ENCODE measurements at places on chromosomes 2 and 18.

DNA sequence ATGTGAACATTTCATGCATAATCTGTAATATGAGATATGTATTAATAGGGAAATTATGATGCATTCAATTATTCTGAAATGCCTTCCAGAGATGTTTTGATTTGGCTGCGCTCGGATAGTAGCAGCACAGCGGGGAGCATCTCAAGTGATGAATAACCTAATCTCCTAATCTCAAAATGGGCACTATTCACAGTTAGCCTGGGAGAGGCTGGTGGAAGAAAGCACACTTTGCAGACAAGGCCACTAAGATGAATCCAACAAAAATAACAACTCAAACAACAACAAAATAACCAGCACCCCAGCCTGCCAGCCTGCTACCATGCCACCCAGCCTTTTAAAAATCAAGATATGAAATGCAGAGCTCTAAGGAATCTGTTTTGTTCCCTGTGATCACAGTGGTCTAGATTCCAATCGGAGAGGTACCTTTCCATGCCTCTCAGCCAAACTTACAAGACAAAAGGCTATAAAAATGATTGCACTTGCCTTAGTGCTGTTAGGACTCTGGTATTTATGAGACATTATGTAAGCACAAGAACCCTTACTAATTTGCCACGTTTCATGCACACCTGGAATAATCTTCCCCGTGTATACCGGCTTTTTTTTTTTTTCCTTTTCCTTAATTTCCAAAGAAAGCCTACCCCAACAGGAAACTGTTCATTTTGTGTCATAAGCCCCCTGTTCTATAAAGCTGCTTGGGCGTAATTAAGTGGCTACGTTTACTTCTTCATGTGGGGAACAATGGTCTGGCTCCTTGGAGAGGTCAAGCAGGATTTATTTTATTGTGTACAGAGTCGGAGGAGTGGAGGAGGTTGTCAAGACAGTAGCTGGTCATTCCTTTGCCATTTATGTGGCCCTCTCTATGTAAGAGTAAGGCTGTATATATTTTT, 526.9 kb upstream of the FANCL start:
- no peak for DNase-seq

DNA sequence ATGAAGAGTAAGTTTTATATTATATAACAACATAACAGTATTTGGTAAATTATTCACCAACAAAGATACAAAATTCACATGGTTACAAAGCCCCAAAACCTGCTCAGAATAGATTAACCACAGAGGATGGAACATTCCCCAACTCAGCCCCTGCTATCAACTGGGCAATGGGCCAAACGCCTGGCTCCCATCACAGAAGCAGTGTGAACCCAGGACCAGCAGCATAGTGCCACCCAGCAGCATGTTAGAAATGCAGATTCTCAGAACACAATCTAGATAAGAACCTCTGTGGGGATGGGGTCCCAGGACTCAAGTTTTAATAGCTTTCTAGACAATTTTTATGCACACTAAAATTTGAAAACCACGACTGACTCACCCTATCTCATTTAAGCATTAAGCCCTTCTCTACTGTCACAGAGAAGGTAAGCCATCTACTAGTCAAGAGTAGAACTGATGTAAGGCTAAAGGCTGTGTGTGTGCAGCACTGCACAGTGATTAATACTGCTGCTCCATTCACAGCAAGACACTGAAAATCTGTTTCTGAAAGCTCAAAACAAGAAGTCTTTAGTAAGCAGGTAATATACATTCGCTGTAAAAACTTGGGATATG, 15.2 kb downstream of the AFG3L2 start:
- no peak for DNase-seq

DNA sequence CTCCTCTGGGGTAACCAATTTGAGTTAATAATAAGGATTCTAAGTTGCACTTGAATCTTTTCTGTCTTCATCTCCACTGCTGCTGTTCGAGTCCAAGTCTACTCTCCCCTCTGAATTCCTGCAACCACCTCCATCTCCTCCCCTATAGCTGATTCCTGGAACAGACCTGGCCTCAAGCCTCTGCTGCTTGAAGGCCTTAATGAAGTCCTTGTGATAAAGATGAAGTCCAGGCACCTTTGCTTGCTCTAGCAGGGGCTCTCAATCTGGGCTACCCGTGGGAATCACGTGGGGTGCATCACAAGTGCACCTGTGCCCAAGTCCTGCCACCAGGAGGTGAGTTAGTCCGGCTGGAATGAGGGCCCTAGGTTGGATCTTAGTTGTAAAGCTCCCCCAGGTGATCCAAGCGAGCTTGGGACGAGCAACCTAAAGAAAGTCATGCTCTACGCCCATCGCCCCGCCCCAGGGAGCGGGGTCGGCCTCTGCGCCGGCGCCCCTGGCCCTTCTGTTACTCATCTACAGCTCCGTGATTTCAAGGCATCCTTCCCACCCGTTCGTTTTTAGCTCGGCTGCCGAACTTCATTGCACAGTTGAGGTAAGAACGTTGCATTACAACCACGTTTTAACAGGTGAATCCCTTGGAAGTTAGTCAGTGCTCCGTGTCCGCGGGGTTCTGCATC, 905 bp upstream of the IAH1 start:
- DNase-seq, result peak; percentile 19

DNA sequence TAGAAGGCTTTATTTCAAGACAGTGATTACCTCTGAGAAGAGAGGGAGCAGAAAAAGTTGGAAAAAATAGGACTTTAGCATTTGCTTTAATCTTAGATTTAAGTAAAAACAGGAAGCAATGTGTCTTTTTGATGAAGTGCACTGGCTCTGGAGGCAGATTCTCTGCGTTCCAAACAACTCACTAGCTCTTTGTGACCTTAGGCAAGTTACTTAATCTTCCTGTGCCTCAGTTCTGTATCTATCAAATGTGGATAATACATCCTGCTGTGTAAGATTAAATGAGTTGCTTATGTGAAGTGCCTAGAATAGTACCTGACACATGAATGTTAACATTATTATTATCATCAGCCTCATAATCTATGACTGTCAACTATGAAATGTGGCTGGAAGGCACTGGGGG, 42.3 kb downstream of the RPRD1A start:
- no peak for DNase-seq

DNA sequence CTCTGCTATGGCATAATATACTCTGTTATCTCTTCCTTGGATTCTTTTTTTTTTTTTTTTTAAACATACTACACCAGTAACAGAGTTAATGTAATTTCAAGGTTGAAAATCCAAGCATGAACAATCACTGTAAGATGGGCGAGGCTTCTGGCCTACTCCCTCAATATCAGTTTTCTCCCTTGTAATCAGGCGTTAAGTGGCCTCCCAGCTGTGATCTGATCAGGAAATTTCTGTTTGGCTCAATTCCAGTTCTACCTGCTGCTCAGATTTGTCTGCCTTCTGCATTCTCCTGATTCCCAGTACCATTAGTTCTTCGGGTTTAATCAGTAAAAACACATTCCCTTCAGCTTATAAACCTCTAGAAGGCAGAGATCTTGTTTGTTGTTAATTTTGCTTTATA, 18.6 kb downstream of the PRKD3 start:
- no peak for DNase-seq

DNA sequence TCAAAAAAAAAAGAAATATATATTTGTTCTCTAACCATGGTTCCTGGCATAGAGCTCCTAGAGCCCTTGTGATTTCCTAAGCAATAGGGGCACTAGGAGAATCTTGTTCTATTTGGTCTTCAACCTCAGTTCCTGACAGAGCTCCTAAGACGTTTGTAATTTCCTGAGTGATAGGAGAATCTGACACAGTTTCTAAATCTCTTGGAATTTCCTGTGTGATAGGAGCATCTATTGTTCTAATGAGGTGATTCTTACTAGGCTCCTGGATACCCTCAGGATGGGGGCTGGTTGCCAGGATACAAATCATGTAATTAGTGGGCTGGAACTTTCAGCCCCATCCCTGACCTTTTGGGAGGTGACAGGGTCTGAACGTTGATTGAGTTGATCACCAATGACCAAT, 245.8 kb downstream of the ZEB2 start:
- DNase-seq, result no peak

DNA sequence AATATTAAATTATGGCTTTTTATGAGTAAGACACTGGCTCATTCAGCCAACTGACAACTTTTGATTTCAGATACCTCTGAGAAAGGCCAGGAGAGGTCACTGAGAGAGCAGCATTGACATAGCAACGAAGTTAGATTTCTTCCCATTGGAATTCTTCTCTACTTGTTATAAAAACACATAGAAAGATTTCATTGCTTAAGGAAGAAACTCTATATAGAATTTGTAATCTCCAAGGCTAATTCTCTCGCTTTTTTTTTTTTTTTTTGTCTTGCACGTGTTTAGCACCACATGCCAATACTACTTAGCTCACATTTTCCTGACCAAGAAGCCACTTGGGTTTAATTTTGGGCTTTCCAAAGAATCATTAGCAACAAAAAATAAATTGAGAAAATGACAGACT, 233.7 kb downstream of the CALCRL start:
- no peak for DNase-seq

- peak; percentile 29 for DNase-seq
These were observed 57.6 kb downstream of the SLC4A3 start for GRCh38 chr2:219684721-219685689.

DNA sequence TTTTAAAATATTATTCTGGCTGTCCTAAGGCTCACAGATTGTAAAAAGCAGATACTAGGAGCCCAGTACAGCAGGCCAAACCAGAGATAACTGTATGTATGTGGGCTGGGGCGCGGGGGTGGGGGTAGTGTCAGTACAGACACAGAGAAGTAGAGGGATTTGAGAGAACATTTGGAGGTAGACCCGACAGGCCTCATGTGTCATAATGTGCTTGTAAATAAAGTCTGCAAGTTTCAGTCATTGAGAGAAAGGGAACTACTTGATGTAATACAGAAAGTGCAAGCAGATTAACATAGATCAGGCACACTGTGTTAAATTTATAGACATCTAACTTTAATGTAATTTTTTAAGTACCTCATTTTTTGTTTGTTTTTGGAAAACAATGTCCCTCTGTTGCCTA, 7.4 kb upstream of the POLI start:
- no peak for DNase-seq

- DNase-seq, result no peak
These were observed 34.9 kb downstream of the LTBP1 start for GRCh38 chr2:32981612-32982011.

DNA sequence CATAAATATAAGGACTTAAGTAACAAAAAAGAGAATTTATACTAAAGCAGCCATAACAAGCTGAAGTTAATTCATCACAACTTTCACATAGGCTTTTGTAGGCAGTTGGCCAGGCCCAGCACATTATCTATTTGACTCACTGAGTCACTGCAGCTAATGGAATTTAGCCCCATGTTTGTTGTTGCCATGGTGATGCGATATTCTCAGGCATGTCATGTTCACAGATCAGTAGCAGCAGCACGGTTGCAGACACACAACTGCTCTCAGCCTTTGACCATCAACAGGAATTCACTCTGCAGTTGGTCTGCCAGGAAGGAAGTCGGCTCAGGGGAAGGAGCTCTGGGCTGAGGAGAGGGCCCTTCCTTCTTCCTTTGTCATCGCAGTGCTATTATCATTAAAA, 639.8 kb downstream of the TMEM182 start:
- no peak for DNase-seq
